ENCODE measurements at places on chromosomes 5 and 9.

- peaks cover 8% of the 10 kb centered on the region for H3K27me3 ChIP-seq
- H3K4me1 ChIP-seq = no peaks in the 10 kb centered on the region
- no peaks in the 10 kb centered on the region for H3K36me3 ChIP-seq
- no peak overlapping the region for H3K4me3 ChIP-seq
- H3K27ac ChIP-seq = no peak overlapping the region
Measured at GRCh38 chr5:148457183-148457620, 73.4 kb downstream of the FBXO38 start.

GRCh38 chr5:156093024-156093423 lies 233.9 kb upstream of the SGCD start:
- H3K27me3 ChIP-seq = no peaks in the 10 kb centered on the region
- H3K27ac ChIP-seq = no peak overlapping the region
- no peak for DNase-seq
- H3K36me3 ChIP-seq = no peaks in the 10 kb centered on the region
- no peaks in the 10 kb centered on the region for H3K4me1 ChIP-seq

DNA sequence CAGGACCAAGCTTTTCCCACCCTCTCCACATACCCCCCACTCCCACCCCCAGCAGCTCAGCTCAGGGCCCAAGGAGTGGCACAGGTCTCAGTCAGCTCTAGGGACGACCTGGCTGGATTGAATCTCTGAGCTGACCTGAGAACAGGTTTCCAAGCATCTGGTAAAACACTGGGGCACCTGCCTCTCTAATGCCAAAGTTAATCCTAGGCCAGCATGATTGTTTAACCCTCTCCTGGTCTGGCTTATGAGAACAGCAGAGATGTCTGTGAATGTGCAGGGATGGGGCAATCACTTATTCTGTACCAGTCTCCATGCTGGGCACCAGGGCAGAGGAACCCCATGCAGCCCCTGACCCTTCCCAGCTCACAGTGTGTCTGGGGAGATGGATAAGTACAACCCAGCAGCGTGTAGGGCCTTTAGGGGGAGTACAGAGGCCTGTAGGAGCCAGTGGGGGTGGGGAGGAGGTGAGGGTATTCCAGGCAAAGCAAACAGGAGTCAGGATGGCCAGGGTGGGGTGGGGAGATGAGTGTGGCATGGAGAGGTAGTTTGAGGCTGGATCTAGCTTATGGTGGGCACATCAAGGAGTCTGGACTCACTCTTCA lies 678 bp upstream of the KIF12 start:
- no peak for DNase-seq
- H3K4me3 ChIP-seq = no peak overlapping the region
- H3K4me1 ChIP-seq = no peaks in the 10 kb centered on the region
- no peak overlapping the region for H3K27ac ChIP-seq
- H3K36me3 ChIP-seq = no peaks in the 10 kb centered on the region

DNA sequence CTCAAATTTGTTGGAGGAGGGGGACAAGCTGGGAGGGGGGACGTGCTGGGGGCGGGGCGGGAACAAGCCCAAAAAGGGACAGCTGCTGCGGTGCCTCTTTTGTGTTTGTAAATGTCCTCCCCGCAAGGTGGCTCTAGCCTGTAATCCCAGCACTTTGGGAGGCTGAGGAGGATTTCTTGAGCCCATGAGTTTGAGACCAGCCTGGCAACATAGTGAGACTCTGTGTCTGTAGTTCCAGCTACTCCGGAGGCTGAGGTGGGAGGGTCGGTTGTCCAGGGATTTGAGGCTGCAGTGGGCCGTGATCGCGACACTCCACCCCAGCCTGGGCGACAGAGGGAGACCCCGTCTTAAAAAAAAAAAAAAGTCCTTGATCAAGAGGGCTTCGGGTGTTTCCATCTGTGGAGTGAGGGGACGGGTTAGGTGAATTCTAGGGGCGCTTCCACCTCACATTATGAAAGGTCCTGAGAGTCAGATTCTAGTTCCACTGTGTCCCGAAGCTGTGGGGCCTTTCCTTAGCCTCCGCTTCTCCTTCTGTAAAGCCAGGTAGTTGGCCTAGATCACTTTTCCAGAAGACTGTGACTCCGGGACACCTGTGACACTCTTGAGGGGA lies 779 bp upstream of the CTNNA1 start:
- DNase-seq = no peak
- no peaks in the 10 kb centered on the region for H3K36me3 ChIP-seq
- H3K27me3 ChIP-seq = no peaks in the 10 kb centered on the region
- H3K4me1 ChIP-seq = peaks cover 21% of the 10 kb centered on the region
- no peak overlapping the region for H3K27ac ChIP-seq

DNA sequence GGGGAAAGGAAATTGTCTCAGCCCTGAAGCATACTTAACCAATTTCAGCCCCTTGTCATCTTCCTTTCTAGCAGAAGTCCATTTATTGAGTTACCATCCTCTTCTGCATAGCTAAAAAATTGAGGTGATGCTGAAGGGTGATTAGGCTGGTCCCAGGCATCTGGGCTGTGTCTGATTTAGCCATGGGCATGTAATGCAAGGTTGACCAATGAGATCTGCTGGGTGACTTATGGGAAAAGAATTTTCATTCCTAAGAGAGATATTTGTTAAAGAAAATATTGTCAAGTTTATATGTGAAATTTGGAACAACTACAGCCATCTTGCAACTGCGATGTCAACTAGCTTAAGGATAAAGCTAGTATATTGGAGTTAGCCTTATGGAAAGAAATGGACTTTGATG lies 5.1 kb downstream of the ITGA2 start:
- H3K27ac ChIP-seq = no peak overlapping the region
- H3K36me3 ChIP-seq = no peaks in the 10 kb centered on the region
- peaks cover 25% of the 10 kb centered on the region for H3K27me3 ChIP-seq
- DNase-seq = no peak
- H3K4me3 ChIP-seq = no peak overlapping the region

DNA sequence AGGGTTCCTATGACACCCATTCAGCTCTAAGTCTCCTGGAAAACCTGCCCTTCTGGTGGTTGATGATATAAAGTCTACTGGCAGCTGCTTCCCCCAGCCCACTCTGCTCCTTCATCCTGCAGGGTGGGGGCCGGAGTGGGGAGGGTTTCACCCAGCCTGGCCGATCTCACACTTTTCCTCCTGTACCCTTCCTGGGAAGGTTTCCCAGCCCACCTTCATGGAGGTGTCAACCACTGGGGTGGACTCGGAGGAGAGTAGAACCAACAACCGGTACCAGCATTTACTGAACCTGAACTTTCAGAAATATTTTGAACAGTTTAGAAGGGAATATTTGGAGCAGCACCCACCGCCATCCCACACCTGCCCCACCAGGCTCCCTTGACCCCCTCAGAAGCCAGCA lies 30.4 kb downstream of the ROR2 start:
- no peaks in the 10 kb centered on the region for H3K36me3 ChIP-seq
- no peaks in the 10 kb centered on the region for H3K27me3 ChIP-seq
- H3K4me1 ChIP-seq = no peaks in the 10 kb centered on the region
- no peak overlapping the region for H3K4me3 ChIP-seq
- DNase-seq = no peak

DNA sequence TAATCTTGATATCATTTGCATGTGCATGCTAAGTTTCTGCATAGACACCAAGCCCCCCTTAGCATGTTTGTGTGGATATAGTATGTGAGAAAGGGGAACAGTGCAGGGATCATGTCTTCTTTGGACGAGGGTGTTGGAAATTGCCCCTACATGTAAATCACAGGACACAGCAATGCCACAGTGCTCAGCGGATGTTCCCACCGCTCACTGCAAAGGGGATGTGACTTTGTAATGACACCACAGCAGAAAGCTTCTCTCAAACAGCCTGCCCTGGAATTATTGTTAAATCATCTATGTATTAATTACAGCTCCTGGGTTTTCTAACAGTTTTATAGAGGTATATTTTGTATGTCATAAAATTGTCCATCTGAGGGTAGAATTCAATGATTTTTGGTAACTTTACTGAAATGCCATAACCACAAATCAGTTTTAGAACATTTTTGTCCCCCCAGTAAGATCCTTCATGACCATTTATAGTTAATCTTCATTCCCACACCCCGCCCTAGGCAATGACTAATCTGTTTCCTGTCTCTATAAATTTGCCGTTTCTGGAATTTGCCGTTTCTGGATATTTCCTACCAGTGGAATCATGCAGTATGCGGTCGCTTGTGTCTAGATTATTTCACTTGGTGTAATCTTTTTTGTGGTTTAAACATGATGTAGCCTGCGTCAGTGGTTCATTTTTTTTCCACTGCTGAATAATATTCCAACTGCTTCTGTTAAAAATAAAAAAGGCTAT lies 648.5 kb upstream of the WWC1 start:
- no peaks in the 10 kb centered on the region for H3K27me3 ChIP-seq
- no peak for DNase-seq
- H3K27ac ChIP-seq = no peak overlapping the region
- H3K4me3 ChIP-seq = no peak overlapping the region

DNA sequence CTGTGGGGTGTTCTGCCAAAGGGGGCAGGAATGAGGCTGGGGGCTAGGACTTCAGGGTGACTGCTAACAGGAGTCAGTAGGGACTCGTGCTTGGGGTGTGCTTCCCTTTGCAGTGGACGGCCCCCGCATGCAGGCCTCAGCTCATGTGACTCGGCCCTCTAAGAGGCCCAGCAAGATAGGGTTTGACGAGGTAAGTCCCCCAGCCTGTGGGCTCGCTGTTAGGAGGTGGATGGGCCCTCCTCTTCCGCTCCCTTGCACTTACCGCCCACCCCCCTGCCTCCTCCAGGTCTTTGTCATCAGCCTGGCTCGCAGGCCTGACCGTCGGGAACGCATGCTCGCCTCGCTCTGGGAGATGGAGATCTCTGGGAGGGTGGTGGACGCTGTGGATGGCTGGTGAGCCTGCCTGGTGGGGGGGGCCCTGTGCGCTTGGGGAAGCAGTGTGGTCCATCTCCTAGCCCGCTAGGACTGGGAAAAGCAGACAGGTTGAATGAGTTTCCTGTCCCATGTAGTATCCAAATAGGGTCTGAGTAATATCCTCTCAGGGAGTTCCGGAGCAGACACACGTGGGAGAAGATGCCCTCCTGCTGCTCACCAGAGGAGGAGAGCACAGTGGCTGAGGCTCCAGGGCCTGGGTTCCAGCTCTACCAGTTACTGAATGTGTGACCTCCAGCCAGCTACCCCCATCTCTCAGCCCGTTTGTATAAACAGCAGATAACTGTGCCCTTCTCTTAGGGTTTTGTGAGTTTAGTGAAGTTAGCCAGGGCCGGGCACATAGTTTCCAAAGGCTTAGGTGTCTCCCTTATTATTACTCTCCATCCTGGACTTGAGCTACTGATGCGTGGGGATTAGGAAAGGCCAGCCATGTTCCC lies 8.2 kb downstream of the CERCAM start:
- H3K36me3 ChIP-seq = no peaks in the 10 kb centered on the region
- H3K27me3 ChIP-seq = no peaks in the 10 kb centered on the region
- no peaks in the 10 kb centered on the region for H3K4me1 ChIP-seq
- no peak overlapping the region for H3K4me3 ChIP-seq
- DNase-seq = no peak

All from CD4-positive, CD25-positive, alpha-beta regulatory T cell (primary cell).